CD8-positive, alpha-beta memory T cell (primary cell): ENCODE measurements at places on chromosomes 3 and 15.

- no peaks in the 10 kb centered on the region for H3K27me3 ChIP-seq
- H3K36me3 ChIP-seq = no peaks in the 10 kb centered on the region
- H3K27ac ChIP-seq = no peak overlapping the region
These were observed 210.1 kb upstream of the SATB1 start for GRCh38 chr3:18635215-18635614.

DNA sequence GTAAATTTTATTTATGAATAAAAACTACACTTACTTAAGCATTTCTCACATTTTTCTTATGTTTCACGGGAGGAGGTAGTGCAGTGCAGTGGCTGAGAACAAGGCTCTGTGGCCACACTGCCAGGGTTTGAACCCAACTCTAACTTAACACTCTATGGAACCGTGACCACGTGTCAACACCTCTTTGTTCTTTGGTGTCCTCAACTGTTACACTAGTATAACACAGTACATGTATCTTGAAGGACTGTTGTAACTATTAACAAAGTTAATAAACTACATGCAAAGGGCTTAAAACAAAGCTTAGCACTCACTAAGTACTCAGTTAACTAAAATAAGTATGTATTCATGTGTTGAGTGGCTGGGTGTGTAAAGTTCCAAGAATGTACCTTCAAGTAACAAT is 19.5 kb downstream of the CD47 start:
- H3K27ac ChIP-seq = no peak overlapping the region
- H3K27me3 ChIP-seq = no peaks in the 10 kb centered on the region
- H3K4me3 ChIP-seq = no peak overlapping the region
- H3K4me1 ChIP-seq = peaks cover 67% of the 10 kb centered on the region
- H3K36me3 ChIP-seq = peaks cover 11% of the 10 kb centered on the region

- no peaks in the 10 kb centered on the region for H3K36me3 ChIP-seq
- no peaks in the 10 kb centered on the region for H3K27me3 ChIP-seq
- peaks cover 49% of the 10 kb centered on the region for H3K4me1 ChIP-seq
These were observed 32.3 kb downstream of the ZNF710 start for GRCh38 chr15:90033448-90033847.

GRCh38 chr15:63322541-63322940 is 45.1 kb downstream of the APH1B start:
- H3K36me3 ChIP-seq = no peaks in the 10 kb centered on the region
- H3K27ac ChIP-seq = no peak overlapping the region
- no peak for DNase-seq
- no peaks in the 10 kb centered on the region for H3K4me1 ChIP-seq
- H3K27me3 ChIP-seq = no peaks in the 10 kb centered on the region

- H3K27ac ChIP-seq = no peak overlapping the region
- H3K36me3 ChIP-seq = no peaks in the 10 kb centered on the region
- H3K4me3 ChIP-seq = no peak overlapping the region
These were observed 109.6 kb upstream of the PHLDB2 start for GRCh38 chr3:111749171-111750170.

DNA sequence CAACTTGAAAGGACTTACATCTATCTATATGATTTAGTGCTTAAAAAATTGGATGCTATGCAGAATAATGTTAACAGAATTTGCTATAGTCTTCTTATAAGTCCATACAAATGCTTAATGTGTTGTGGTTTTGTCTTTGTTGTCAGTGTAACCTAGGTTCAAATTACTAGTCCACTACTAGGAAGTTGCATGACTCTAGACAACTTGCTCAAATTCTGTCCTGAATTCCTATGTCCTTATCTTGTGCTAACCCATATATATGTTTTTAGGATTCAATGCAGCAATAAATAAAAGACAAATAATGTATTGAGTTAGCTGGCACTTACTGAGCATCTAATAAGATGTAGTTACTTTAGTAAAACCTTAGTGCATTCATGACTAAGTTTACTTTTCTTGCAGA is 276.5 kb upstream of the KCNMB2 start:
- DNase-seq = no peak
- no peak overlapping the region for H3K27ac ChIP-seq
- H3K4me1 ChIP-seq = no peaks in the 10 kb centered on the region
- H3K4me3 ChIP-seq = no peak overlapping the region

GRCh38 chr3:56102032-56102431 is 366.2 kb downstream of the ERC2 start:
- H3K27me3 ChIP-seq = no peaks in the 10 kb centered on the region
- DNase-seq = no peak
- no peak overlapping the region for H3K4me3 ChIP-seq
- H3K27ac ChIP-seq = no peak overlapping the region

- no peak overlapping the region for H3K4me3 ChIP-seq
- H3K27ac ChIP-seq = no peak overlapping the region
- H3K27me3 ChIP-seq = no peaks in the 10 kb centered on the region
These were observed 53.0 kb upstream of the DAZL start for GRCh38 chr3:16658004-16658924.

DNA sequence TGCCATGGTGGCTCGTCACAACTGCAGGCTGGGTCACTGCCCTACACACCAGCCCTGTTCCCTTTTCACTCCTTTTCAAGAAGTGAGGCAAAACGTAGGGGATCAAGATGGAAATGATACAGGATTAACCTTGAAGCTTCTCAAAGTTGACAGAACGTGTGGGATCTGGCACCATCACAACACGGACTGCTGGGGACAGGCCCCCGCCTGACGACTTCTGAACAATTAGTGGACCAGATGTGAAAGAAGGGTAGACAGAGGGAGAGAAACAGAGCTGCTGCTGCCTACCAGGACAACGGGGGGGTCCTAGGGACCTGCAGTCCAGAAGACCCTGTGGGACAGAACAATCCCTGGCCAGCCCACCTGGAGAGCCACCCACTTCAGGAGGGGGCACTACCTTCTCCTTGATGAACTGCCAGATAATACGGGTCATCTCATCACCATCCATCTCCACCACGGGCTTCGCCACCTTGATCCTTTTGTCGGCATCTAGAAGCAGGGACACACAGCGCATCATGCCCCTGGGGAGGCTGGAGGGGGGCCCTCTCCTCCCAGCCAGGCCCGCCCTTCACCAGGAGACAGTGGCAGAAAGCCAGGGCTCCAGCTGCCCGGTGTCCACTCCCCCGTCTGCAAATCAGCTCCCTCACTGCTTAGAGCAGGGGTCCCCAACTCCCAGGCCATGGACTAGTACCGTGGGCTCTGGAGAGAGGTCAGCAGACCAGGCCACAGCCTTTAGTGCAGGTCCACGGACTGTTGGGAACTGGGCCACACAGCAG is 10.9 kb downstream of the IDH2 start:
- H3K4me1 ChIP-seq = peaks cover 25% of the 10 kb centered on the region
- DNase-seq = no peak
- no peak overlapping the region for H3K4me3 ChIP-seq
- no peaks in the 10 kb centered on the region for H3K27me3 ChIP-seq

- peaks cover 6% of the 10 kb centered on the region for H3K4me1 ChIP-seq
- no peak for DNase-seq
- peaks cover 13% of the 10 kb centered on the region for H3K27me3 ChIP-seq
- no peaks in the 10 kb centered on the region for H3K36me3 ChIP-seq
These were observed at the start of gene PEX5L for GRCh38 chr3:180036671-180037455. PEX5L (minus strand) TSS chr3:180036937; CDS start chr3:180036599, 338 bp downstream.

- H3K27me3 ChIP-seq = no peaks in the 10 kb centered on the region
- no peak overlapping the region for H3K4me3 ChIP-seq
- H3K36me3 ChIP-seq = no peaks in the 10 kb centered on the region
- no peak overlapping the region for H3K27ac ChIP-seq
- peaks cover 17% of the 10 kb centered on the region for H3K4me1 ChIP-seq
These were observed 18.2 kb downstream of the C15orf62 start for GRCh38 chr15:40787991-40788390.

GRCh38 chr3:144263706-144264105 is 292.1 kb downstream of the DIPK2A start:
- no peak for DNase-seq
- H3K27me3 ChIP-seq = no peaks in the 10 kb centered on the region

DNA sequence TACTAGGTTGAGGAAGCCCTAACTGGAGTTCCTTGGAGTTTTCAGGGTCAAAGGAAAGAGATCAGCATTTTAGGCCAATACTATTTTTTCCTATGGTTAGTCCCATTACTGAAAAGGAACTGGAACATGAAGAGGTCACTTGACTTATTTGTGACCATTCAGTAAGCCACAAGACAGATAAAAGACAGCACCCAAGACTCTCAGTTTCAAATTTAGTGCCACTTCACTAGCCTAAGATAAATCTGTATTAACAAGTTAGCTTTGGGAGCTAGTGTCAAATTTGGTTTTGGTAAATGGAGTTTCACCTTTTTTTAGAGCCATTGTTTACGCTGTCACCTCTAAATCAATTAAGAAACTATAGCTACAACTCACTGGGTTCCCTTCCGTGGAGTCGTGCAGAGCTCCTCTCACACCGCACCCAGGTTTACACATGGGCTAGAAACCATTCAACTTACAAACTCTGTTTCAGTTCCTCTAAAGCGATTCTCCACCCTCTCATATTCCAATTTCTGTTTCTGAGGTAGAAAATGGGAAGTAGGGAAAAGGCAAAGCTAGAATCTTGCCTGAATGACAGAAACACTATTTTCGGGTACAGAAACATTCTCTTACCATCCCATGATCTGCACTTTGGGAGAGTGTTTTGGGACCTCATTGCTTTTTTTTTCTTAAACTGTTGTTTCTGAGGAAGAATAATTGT is 14.4 kb downstream of the CCDC32 start:
- H3K27me3 ChIP-seq = no peaks in the 10 kb centered on the region
- H3K4me3 ChIP-seq = no peak overlapping the region
- peaks cover 26% of the 10 kb centered on the region for H3K36me3 ChIP-seq
- no peaks in the 10 kb centered on the region for H3K4me1 ChIP-seq
- no peak for DNase-seq
- H3K27ac ChIP-seq = no peak overlapping the region

- peaks cover 6% of the 10 kb centered on the region for H3K36me3 ChIP-seq
- no peak overlapping the region for H3K27ac ChIP-seq
- no peaks in the 10 kb centered on the region for H3K27me3 ChIP-seq
- H3K4me3 ChIP-seq = no peak overlapping the region
These were observed 52.6 kb downstream of the MTHFS start for GRCh38 chr15:79844221-79844620.

DNA sequence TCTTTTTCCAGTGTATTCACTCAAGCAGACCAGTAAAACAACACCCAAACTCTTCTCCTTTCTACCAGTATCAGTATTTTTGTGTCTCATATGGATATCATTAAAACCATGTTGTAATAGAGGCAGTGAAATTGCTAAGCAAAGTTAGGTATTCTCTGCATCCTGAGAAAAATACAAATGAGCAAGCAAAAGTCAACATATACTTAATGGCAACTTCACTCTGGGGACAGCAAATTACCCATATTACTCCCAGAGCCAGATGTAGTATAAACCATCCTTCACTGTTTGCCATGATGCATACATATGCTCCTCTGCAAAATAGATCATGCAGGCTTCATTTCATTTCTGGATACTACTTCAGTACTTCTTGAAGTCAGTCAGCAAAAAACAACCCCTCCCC is 22.1 kb downstream of the UBA5 start:
- no peaks in the 10 kb centered on the region for H3K4me1 ChIP-seq
- H3K36me3 ChIP-seq = peaks cover 28% of the 10 kb centered on the region
- no peak for DNase-seq
- no peak overlapping the region for H3K27ac ChIP-seq

DNA sequence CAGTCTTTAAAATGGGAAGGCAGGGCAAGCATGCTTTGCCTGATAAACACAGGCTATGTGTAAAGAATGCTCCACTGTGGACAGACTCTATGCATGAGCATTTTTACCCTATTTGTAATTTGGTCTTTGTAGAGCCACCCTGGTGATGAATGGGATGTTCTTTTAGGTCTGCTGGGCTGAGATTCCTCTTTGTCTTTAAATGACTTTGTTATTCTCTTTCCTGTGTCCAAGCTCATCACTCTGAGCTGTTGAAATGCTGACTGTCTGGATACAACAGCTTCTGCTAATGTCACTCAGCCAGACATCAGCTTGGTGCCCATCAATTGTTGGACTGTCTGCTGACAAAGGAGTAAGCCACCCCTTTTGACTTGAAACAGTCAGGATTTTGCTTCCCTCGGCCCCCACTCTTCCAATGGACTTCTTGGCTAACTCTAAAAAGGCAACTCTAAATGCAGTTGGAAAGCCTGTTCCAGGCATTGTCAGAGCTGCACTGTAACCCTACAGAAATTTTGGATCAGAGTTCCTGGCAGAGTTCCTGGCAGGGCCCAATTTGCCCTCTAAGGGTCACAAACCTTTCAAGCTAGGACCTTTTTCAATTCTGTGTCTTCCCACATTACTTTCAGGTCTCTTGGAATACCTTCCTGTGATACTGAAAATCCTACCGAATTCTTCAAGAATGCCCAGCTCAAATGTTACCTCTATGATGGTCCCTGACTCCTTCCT is 40.5 kb upstream of the EIF1B start:
- no peak for DNase-seq
- no peaks in the 10 kb centered on the region for H3K4me1 ChIP-seq
- H3K4me3 ChIP-seq = no peak overlapping the region

GRCh38 chr3:42647821-42648459 is 5.6 kb upstream of the ZBTB47 start:
- no peak overlapping the region for H3K27ac ChIP-seq
- peaks cover 24% of the 10 kb centered on the region for H3K36me3 ChIP-seq
- no peaks in the 10 kb centered on the region for H3K27me3 ChIP-seq
- H3K4me3 ChIP-seq = no peak overlapping the region
- H3K4me1 ChIP-seq = peaks cover under 1% of the 10 kb centered on the region
- no peak for DNase-seq

DNA sequence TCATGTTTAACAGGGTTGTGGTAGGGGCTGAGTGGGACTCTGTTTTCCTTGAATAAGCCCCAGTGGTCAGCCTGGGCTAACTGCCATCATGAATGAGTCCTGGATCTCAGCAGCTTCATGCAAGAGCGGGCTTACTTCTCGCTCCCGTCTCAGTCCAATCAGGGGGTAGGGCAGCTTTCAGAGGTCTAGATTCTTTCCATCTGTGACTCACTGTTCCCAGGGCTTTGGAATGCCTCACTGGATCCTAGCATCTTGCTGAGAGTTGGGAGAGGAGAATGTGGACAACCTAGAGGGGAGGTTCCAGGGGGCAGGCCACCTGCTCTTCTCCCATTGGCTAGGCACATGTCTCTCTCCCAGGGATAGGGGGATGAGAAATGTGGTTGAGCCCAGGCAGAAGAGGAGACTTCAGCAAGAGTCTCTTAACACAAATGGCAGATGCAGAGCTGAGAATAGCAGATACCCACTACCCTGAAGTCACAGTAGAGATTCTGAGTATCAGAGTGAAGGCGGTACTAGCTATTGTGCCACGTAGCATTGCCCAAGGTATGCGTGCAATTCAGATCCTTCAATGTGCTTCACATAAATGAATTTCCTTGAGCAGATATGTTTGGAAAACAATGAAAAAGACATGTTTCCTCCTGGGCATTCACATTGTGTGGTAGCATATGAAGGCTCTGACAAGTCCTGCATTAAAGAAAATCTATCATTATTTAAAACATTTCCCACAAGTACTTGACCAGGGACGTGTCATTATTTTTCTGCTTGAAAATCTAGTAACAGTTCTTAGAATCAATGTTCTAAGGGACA is 257.7 kb upstream of the PROK2 start:
- H3K27ac ChIP-seq = no peak overlapping the region
- no peak for DNase-seq
- no peak overlapping the region for H3K4me3 ChIP-seq
- H3K36me3 ChIP-seq = no peaks in the 10 kb centered on the region
- no peaks in the 10 kb centered on the region for H3K4me1 ChIP-seq
- H3K27me3 ChIP-seq = no peaks in the 10 kb centered on the region

- DNase-seq = no peak
- no peak overlapping the region for H3K4me3 ChIP-seq
- no peaks in the 10 kb centered on the region for H3K36me3 ChIP-seq
These were observed 54.0 kb downstream of the LHFPL4 start for GRCh38 chr3:9499455-9500107.

GRCh38 chr3:194304186-194304917 is 46.8 kb downstream of the CPN2 start:
- H3K27me3 ChIP-seq = no peaks in the 10 kb centered on the region
- no peak overlapping the region for H3K4me3 ChIP-seq
- DNase-seq = no peak
- H3K27ac ChIP-seq = no peak overlapping the region
